ENCODE measurements at places on chromosomes 6 and 20.

GRCh38 chr20:18683839-18684238, 96.0 kb downstream of the DTD1 start:
- DNase-seq, result no peak

DNA sequence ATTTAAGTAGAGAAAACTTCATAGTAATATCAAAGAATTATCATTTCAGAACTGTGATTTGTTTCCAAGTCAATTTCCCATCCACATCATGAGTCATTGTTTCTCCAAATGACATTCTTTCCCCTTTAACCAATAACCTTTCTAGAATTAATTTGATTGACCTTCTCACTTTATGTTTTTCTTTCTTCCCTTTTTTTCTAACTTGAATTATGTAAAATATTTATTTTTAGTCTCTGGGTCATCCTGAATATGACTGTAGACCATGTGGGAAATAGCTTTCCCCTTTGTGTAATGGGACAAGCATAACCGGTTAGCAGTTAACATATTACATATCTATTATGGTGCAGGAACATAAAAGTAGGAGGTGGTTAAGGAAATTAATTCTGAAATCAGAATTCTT, 291.1 kb downstream of the GJA1 start:
- DNase-seq, result no peak

DNA sequence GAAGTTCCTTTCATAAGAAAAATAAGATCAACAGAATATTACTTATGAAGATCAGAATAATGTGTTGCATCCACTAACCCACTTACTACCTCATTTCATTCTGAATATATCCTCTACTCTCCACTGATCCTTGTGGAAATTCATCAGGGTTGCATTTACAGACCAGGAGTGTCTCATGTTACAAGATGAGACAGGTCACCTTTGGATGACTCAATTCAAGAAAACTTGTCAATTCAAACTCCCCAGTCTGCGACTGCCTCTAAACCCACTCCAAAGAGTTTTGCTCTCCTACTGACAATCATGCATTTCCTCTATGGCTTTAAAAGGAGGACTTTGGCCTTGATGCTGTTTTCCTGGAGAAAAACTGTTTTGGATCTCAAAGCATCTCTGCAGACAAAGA, 68.4 kb downstream of the ID4 start:
- no peak for DNase-seq

DNA sequence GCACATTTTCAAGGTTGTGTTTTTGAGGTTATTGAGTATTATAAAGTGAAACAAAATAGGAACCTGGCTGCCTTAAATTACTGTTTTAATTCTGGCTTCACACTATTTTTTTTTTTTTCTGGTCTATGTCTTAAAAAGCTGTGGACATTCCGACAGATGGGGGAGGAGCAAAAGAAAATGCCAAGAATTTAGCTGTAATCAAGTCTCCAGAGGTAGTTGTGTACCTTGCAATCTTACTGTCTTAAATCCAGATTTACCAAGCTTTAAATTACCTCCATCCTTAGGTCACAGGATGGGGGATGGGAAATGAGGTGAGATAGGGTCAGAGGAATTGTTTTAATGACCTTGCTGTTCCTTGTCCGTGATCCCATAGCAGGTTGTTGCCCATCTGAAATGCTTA, 182.8 kb downstream of the UTRN start:
- DNase-seq, result no peak

GRCh38 chr6:15063253-15063853, 182.5 kb upstream of the JARID2 start:
- no peak for DNase-seq

DNA sequence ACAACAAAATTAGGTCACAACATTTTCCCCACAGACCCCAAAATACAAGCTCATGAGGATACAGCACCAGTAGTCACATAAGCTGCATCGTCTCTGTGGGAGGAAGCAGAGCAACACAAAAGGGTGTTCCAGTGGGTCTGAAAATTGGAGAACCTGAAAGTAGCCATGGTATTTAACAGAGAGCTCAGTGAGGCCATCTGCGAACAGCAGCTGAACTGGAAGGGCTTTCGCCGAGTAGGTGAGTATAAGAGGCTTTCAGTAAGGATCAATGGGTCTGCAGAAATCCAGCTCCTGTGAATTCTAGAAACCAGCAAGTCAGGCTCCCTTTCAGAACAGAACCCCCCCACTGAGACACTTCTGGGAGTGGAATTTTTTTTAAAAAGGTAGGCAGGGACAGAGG, 120.0 kb upstream of the RREB1 start:
- no peak for DNase-seq

DNA sequence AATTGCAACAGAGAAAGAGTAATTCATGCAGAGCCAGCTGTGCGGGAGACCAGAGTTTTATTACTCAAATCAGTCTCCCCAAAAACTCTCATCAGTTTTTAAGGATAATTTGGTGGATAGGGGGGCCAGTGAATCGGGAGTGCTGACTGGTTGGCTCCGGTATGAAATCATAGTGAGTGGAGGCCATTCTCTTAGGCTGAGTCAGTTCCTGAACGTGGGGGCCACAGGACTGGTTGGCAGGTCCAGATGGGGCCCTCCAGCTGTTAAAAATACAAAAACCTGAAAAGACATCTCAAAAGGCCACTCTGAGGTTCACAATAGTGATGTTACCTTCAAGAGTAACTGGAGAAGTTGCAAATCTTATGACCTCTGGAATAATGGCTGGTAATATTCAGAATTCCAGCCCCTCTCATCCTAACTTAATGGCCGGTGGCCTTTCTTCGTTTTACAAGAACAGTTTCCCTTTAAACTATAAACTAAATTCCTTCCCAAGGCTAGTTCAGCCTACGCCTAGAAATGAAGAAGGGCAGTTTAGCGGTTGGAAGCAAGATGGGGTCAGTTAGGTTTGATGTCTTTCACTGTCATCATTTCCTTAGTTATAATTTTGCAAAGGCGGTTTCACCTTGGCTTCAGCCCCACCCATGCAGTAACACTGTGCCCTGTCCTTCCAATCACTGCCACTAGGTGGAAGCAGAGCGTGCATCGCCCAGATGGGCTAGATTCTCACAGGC, 6.8 kb upstream of the MICA start:
- no peak for DNase-seq

DNA sequence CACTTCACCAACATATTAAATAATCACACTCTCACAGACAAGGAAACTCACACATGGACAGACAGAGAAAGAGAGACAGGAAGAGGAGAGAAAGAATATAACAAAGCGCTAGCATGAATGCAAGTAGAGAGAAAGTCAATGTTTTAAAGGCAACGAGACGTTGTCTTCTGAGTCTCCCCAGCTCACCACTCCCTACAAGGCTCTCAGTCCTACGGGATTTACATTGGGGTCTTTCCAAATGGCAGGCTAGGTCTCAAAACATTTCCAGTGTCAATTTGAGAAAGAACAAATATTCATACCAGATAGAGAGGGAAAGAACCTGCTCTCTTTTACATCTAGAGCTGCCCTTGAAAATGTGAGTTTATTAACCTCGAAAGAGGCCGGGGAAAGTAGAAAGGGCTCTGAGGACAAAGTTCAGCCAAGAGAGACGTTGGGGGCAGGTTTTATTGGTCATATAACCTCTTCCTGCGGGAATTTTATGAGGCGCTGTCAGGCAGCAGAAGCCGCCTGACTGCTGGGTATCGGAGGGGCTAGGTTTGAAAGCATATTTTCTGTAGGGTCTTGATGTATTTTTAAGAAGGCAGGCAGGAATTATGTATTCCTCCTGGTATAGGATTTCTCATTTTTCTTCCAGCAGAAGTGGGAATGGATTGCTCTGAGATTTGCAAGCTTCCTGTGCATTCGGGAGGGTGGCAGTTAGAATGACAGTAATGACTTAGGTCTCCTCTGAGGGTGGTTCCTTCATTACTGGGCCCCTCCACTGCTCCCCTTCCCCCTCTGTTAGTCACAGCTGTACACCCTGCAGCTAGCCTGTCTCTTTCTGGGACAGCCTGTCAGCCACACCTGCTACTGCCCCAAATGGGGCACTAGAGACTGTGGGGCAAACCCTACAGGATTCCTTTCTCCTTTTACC, 34.4 kb upstream of the KIF16B start:
- DNase-seq, result no peak

DNA sequence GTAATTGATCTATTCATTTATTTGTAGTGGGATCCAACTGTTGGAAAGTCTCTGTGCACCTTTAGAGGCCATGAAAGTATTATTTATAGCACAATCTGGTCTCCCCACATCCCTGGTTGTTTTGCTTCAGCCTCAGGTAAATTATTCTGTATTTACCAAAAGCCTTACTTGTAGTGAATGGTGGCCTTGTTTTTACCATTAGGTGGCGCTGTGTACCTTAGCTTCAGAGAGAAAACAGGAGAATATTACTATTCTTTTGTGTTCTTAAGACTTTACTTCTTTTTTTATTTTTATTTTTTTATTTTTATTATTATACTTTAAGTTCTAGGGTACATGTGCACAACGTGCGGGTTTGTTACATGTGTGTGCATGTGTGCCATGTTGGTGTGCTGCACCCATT, 23.7 kb downstream of the PEX7 start:
- DNase-seq, result no peak

DNA sequence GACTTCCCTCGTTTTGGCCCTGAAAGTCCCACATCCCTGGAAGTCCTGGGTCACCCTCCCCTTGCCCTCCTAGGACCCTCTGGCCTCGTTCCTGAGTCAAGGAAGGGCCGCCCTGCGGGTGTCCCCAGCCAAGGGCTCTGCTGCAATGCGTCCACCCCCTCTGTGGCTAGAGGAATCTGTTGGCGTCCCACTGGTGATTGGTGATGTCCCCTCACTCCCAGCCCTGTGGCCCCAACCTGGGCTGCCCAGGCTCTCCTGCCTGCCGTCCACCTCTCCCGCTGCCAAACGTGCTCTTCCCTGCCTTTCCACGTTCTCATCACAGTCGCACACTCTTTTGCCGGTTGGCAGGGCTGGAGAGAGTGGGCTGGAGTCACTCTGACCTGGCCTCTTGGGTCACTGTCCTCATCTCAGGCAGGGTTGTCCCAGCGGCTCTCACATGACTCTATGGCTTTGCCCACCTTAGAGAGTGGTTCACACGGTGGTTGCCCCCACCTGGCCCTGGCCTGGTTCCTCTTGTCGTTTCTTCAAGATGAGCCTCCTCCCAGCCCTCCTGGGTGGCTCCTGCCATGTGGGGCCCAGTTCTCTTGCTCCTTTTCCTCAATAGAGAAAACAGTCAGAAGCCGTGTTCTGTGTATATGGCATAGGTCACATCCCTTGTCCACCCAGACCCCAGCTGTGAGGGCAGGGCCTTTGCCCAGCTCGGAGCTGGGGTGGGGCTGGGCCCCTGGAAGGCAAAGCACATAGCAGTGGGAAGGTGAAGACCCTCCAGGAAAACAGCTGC, 100.9 kb downstream of the TMEM242 start:
- DNase-seq, result no peak

GRCh38 chr6:53718597-53719460, 53.3 kb upstream of the KLHL31 start:
- DNase-seq, result peak; percentile 11

DNA sequence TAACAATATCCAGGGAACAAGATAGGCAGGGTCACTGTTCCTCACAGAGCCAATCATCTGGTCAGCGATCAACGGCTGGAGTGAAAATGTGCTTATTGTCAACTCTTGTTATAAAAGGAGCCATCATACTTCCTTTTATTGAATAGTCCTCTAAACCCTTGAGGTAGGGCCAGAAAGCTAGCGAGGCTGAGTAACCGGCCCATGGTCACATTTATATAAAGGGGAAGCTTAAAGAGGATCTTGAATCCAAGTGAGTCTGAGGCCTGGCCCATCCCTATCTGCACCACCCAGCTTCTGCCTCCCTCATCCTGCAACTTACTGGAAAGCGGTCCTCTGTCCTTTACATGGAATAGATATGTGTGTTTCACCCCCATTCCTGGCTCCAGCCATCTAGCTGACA, 9.5 kb downstream of the PHACTR3 start:
- no peak for DNase-seq

GRCh38 chr20:64106981-64107735, at the start of gene NPBWR2:
Gene NPBWR2 (minus strand): TSS chr20:64107565. CDS start chr20:64106831, 734 bp downstream.
- DNase-seq, result no peak

GRCh38 chr20:44279228-44279627, 31.8 kb downstream of the FITM2 start:
- DNase-seq, result no peak

GRCh38 chr20:10954137-10954840, 280.5 kb upstream of the JAG1 start:
- DNase-seq, result no peak

DNA sequence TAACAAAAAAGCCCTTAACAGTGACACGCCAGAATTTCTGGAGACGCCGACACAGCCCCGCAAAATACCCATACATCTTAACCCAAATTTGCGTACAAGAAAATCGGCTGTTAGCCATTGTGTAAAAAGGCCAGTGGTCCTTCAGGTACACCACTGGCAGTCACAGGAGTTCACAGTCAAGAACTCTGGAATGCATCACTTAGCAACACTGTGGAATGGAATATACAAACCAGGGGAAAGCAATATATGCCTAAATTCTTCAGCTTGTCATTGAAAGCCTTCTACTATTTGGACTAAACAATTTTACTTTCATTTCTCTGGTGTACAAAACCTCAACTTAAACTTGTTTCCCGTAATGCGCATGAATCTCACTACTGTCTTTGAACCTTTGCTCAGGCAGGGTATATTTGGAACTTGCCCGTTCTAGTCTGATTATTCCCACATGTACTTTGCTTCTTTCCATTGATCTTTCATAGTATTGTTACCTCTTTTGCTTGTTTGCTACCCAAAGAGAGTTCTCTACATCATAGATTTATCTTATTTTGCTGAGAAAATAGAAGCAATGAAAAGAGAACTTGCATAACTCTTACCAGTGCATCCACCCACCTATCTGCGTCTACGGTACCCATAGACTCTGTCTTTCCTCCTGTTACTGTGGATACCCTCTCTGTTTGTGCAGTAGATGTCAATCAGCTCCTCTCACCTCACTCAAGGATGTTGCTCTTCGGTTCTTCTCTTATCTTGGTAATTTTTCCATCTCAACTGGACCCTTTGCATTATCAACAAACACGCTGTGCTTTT, at the start of gene ARMH2:
TSS of gene ARMH2 (minus strand) at position 178 of the 801 bp plus-strand sequence. CDS start at position 118, 60 bp downstream.
- no peak for DNase-seq

DNA sequence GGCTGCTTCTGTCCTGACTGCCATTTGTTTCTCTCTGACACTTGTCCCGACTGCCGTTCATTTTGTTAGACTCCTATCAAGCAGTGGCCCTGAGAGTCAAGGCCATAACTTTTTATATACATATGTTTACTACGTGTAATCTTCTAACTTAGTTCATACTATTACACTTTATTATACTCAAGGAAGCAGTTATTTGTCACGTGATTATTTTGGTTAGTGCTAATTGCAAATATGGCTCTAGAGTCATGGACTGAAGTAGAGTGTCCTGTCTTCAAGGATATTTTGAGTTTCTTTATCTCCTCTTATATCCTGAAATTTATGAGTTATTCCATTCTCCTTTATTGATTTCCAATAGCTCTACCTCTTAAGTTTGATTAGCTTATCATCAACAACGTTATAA, 294.2 kb upstream of the RNF217 start:
- DNase-seq, result no peak

- DNase-seq, result no peak
These were observed 129.1 kb upstream of the SMLR1 start for GRCh38 chr6:130697995-130698535.

Measured in NCI-H2081 treated with DMSO at 0.1 percent for 48 hours (cell line).